ENCODE measurements at places on chromosomes 13 and 19.

DNA sequence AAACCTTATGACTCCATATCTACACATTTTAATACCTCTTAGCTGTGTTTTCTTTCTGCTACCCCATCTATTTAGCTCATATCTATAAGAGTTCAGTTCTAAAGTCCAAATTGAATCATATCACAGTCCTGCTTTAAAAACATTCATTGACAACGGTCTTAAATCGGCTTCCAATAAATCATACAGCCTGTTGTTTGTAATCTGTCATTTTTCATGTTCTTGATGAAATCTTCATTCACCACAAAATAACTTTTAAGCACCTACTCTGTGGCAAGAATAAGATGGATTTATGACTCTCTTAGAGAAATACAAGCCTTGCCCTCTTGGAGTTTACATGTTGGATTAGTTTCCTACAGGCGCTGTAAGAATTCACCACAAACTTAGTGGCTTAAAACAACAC is 450.9 kb upstream of the GPC6 start:
- DNase-seq = no peak

DNA sequence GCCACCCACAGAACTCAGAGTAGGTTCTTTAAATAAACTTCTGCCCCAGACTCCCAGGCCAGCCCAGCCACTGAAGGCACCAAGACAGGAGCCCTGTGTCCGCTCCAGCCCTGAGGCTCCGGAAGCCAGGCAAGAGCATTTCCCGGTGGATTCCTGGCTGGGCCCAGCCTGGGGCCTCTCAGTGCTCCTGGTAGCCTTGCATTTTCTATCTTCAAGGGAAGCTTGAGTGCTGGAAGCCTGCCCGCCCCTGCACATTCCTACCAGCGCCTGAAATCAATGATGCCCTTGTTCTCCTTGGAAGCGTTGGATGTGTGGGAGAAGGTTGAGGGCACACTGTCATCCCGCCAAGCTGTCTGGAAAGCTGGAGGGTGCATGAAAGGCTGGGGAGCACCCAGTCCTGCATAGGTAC is 70.3 kb downstream of the ALOX5AP start:
- no peak for DNase-seq

- no peak for DNase-seq
Measured at GRCh38 chr13:106374631-106375030, 160.8 kb downstream of the EFNB2 start.

DNA sequence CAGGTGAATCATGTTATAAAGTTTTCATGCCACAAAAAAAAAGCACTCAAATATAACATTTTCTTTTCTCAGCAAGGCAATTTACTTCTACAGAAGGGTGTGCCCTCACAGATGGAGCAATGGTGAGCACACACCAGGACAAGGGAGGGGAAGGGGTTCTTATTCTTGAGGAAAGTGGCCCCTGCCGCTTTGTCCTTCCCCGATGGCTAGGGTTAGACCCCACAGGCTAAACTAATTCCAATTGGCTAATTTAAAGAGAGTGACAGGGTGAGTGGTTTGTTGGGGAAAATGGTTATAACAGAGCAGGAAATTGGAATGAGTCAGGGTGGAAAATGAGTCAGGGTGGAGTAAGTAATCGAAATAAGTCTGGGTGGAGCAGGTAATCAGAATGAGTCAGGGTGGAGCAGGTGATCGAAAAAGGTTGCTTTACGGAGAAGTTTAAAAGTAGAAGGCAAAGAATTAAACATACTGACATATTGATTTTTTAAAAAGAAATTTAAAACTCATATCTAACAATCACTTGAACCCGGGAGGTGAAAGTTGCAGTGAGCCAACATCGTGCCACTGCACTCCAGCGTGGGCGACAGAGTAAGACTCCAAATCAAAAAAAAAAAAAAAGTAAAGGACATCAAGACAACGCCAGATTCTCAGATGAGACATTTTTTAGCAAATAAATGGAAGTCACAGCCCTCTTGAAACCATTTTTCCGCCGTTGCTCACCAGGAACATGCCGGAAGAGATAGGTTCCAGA is 813 bp downstream of the ZNF562 start:
- peak; percentile 64 for DNase-seq

DNA sequence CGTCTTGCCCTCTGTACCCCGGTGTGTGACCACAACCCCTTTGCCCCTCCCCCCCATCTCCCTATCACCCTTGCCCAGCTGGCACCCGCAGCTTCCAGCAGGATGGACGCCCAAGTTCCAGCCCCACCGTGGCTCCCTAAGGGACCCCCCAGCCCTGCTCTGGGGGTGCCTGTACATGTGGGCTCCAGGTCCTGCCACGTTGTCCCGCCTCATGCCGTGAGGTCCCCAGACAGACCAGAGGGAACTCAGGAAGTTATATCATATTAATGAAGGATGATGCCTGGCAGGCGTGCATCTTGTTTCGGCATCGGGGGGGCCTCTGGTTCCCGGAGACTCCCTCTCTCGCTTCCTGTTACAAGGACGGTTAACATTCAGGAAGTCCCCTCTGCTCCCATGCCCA is 1.6 kb upstream of the PTGIR start:
- DNase-seq = no peak

GRCh38 chr13:77911751-77912150 is 6.9 kb downstream of the EDNRB start:
- DNase-seq = no peak

DNA sequence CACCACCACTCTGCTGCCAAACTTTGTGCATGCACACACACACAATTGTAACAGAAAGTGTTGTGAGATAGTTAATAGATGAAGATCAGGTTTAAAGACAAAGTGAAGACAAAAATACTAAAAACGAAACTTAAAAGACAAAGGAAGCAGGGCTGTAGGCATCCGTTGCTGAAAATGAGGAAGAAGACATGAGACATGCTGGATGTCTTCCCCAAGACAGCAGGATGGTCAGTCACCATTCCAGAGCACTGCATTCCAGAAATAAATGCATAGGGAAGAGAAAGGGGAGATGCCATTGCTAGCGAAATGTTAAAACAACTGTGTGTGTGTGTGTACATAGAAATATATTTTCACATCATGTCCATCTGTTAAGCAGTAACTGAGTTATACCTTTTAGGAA is 520.1 kb downstream of the SUCLA2 start:
- DNase-seq = no peak
